ENCODE measurements at places on chromosomes 5 and 9.

DNA sequence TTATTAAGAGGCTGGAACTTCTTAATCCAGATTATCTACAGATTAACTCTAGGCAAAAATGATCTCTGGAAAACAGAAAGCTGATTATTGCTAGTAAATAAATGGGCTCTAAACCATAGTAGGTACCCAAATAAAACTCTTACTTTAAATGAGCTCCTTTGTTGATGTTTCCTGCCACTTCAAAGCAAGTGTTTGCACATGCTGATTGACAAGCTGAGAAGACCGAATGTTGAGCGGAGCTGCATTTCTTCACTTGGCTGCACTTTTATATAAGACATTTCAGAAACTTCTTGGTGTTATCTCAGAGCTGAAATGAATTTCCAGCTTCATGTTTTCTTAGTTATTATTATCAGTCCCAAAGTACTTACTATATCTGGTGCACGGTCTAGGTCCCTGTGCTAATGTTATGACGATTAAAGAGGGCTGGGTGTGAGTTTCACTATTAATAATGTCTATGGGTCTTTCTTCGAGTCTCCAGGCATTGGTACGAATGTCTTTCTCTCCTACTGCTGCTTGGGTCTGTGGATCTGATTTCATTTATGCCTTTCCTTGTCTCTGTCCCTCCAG, 58.6 kb upstream of the CTXN3 start:
- DNase-seq: no peak

GRCh38 chr5:117473165-117473564, 898.5 kb upstream of the SEMA6A start:
- DNase-seq: no peak

DNA sequence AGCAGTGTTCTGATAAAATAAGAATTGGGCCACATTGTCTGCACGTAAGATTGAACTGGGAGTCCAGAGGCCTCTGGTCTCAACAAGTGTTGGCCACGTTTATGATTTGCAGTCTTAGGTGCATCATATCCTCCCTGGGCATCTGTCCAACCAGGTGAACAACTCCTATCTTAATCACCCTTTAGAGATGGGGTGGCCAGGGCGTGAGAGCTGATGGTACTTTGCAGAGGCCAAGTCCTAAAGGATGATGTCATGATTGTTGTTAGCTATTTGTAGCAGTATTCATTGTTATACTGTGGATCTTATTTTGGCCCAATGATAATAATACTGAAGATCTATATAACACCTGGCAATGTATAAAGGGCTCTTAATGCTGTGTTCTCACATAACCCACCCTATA, 73.2 kb upstream of the RARS1 start:
- no peak for DNase-seq

GRCh38 chr5:73861313-73861988, 235.5 kb downstream of the ARHGEF28 start:
- no peak for DNase-seq

DNA sequence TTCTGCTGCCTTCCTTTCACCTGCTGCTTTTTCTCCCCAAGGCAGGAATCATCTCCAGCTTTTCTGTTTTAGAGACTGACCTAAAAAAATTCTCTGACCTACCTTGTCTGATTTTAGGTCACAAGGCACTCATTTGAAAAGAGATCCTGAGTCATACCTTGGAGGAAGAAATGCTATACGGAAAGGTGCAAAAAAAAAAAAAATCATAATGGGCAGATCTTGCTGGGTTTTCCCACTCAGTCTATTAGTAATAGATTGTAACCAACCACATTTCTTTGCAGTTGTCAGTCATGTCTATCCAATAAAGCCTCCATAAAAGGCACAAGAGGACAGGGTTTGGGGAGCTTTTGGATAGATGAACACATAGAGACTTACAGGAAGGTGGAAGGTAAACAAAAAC, 70.0 kb downstream of the MTREX start:
- no peak for DNase-seq

- no peak for DNase-seq
Observed at GRCh38 chr9:77885104-77885672, 146.4 kb downstream of the GNAQ start.

GRCh38 chr5:32311404-32312196, 1.1 kb downstream of the MTMR12 start:
- no peak for DNase-seq

- DNase-seq: no peak
Observed at GRCh38 chr5:143162810-143163209, 240.7 kb downstream of the NR3C1 start.

- DNase-seq: no peak
Observed at GRCh38 chr5:162683284-162683683, 615.7 kb downstream of the GABRG2 start.

DNA sequence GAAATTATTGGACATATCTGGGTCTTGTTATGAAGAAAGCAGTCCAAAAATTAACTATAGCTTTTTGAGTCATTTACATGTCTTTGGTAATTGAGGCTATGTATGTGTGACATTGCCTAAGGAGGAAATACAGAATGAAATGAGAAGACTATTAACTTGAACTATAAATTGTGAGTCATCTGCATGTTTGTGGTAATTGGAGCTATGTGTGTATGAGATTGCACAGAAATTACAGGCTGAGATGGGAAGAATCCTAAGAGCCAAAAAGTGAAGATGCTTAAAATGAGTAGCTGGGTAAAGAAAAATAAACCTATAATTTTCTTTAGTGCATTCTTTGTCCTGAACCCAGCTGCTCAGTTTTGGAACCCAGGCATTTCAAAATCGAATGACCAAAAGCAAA, 747.6 kb upstream of the EDIL3 start:
- DNase-seq: no peak

DNA sequence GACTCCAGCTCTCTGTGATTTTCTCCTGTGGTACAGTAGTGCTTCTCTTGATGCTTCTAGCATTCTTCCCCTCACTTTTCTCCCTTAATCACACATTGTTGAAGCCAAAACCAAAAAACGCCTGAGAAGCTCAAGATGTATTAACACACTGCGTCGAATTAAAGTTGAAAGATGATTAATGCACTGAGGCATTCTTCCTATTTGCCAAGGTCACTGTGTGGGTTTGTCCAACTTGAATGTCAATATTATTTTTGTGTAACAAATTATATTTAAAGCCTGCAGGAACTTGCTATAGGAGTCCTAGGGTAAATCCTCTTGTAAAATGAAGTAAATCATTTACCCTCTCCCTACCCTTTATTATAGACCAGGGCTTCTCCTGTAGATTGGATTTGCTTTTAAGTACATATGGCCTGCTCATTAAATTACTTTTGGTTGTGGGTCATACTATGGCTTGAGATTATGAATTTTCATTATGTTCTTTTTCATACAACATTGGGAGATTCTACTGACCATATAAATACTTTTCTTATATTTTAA, 68.1 kb downstream of the GDA start:
- no peak for DNase-seq

All from stimulated activated CD4-positive, alpha-beta T cell treated with anti-CD3 and anti-CD28 coated beads, Interleukin-1b, Interleukin-23, amount 100 ng/mL, for 1 hour (primary cell).